Stimulated activated CD8-positive, alpha-beta memory T cell treated with anti-CD3 and anti-CD28 coated beads, Interleukin-15, amount 100 ng/mL, for 4 hours (primary cell): ENCODE measurements at places on chromosomes 5 and 9.

GRCh38 chr9:105311306-105311705 is 66.9 kb downstream of the SLC44A1 start:
- DNase-seq: no peak

- DNase-seq: no peak
Observed at GRCh38 chr9:3403315-3403714, 122.5 kb downstream of the RFX3 start.

DNA sequence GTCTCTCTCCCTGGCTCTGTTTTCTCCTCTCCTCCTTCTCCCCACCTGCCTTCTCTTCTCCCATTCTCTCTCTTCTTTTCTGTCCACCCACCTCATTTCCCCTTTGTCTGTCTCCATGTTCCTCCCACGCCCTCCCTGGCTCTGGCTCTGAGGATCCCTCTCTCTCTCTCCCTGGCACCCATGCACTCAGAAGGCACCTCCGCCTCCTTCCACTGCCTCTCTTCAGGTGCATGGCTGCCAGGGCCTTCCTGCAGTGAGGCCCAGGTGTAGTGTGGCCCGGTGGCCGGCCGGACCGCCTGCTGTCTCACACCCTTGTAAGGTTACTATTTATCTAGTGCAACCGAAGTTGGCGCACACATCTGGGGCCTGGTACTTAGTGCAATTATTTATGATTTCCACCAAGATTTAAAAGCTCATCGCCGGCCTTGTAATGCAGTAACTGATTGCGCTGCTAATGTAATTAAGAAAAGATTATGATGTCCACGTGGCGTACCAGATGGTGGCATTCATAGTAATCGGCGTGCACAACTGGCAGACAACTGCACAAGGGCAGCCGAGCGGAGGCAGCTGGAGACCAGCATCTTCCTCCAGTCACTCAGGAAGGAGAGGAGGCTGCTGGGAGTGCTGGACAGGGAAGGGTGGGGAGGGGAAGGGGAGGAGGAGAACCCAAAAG is 50.4 kb upstream of the MVB12B start:
- no peak for DNase-seq

GRCh38 chr9:107137495-107138202 is 145.4 kb upstream of the RAD23B start:
- no peak for DNase-seq

DNA sequence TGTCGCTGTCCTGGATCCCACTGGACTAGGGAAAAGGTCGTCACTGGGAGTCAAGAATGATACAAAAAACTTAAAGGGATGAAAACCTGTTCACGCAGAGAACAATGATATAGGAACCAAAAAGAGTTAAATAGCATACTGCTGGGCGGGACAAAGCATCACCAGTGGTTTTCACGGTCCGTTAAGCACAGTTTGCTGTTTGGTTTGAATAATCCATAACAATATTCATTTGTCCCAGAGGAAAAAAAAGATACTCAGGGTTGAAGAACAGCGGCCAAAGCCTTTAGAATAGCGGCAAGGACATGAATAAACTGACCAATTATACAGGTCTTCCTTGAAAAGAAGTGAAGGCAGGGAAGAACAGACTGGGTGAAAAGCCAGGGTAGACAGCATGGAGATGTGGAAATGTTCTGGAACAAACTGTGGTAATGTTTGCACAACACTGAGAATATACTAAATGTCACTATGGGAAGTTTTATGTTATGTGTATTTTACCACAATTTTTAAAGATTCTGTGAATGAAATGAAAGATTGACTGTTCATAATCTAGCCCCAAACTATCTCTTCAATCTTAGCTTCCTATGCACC is 60.8 kb downstream of the MTMR12 start:
- DNase-seq: no peak

- no peak for DNase-seq
Observed at GRCh38 chr5:73136055-73136562, 15.7 kb downstream of the TMEM171 start.

DNA sequence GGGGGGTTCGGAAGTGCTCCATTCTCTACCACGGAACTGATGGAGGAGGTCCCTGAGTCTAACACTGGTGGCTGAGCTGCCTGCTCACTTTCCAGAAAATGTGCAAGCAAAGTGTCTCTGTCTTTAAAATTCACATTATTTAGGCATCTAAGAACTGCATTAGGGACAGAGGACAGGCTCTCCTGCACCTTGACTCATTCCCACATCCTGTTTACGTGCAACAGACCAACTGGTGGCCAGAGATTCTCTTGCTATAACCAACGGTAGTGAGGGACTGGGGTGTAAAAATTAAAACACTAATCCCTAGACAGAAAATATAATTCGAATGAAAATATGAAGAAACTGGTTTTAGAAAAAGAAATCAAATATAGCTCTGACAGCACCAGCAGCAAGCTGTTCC is 320.9 kb downstream of the IRX2 start:
- DNase-seq: no peak

- DNase-seq: no peak
Observed at GRCh38 chr5:172791726-172792445, 20.9 kb upstream of the DUSP1 start.

- no peak for DNase-seq
Observed at GRCh38 chr5:138604176-138604785, 29.1 kb upstream of the HSPA9 start.

- DNase-seq: no peak
Observed at GRCh38 chr9:111622626-111623025, 8.5 kb upstream of the DNAJC25 start.

DNA sequence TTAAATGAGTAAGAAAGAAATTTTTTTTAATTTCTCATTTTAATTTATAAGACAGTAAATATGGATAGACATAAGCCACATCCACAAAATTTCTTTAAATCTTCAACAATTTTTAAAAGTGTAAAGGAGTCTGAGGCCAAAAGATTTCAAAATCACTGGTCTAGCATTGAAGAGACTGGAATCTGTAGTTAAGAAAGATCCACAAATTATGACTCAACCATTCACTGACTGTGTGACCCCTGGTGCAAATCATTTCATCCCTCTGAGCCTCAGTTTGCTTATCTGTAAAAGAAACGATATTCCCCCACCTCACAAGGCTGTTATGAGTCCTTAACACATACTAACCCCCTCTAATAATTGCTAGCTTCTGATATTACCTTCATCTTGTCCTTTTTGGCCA is 98.5 kb downstream of the EBF1 start:
- DNase-seq: no peak

DNA sequence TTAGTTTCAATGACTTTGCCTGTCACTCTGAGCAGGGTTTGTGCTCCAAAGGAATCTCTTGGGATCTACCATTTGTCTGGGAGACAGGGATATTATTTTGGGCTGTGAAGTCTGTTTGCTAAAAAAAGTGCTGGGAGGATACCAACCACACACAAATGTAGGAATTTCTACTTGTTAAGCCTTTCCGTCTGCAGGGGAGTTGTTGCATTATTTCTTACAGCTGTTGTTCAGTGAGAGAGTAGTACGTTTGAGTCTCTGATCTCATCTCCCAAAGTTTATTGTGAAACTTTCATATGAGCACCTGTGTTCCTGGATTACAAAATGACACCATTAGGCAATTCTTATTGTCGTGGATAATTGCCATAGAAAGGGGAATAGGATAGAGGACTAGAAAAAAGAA is 78.3 kb upstream of the SEMA6A start:
- DNase-seq: no peak

DNA sequence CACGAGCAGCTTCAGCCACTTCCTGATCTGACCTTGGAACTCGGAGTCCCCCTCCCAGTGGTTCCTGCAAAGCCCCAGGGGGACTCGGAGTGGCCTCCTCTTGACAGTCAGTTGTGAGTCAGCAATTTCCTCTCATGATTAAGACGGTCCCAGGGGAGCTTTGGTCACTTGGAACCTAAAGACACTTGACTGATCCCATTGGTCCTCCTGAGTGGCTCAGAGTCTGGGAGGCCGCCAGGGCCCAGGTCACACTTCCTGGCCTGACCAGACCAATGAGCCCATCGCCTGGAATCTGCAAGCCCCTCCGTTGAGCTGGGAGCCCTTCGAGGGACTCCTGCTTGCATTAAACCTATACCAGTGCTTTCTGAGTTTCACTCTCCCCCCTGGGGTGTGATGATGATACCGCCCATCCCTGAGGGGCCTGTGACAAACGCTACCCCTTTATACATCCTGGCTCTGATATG is 29.1 kb downstream of the TSPAN17 start:
- no peak for DNase-seq

DNA sequence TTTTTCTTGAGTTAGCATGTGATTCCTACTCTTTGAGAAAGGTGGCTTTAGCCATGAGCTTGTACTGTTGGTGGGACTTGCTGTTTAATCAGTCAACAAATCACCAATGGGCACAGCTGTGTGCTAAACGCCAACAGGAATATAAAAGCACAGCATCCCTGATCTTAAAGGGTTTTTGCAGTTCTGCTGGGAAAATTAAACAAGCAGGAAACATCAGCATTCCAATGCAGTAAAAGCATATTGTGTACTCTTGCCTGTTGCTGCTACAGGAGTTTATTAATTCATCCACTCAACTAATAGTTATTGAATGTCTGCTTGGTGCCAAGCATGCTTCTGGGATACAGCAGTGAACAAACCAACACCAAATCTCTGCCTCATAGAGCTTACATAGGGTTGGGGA is 27.4 kb upstream of the F2RL1 start:
- DNase-seq: no peak

- DNase-seq: no peak
Observed at GRCh38 chr5:103646698-103647614, 84.4 kb upstream of the NUDT12 start.

DNA sequence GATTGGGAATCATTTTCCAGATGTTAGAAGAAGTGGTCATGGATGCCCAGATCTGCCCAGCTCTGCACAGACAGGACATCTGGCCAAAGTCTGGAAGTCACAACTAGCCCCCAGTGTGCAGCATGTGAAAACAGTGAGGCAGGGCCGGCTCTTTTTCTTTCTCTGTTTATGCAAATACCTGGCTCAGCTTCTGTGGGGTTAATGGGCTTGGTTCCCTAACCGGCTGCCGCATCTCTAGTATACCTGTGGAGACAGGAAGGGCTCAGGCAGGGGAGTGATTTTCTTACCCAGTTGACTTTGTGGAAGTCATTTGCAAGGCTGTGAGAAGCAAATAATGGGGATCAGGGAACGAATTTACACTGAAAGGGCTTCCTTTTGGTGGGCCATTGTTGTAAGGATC is 254.8 kb upstream of the PANK3 start:
- no peak for DNase-seq

DNA sequence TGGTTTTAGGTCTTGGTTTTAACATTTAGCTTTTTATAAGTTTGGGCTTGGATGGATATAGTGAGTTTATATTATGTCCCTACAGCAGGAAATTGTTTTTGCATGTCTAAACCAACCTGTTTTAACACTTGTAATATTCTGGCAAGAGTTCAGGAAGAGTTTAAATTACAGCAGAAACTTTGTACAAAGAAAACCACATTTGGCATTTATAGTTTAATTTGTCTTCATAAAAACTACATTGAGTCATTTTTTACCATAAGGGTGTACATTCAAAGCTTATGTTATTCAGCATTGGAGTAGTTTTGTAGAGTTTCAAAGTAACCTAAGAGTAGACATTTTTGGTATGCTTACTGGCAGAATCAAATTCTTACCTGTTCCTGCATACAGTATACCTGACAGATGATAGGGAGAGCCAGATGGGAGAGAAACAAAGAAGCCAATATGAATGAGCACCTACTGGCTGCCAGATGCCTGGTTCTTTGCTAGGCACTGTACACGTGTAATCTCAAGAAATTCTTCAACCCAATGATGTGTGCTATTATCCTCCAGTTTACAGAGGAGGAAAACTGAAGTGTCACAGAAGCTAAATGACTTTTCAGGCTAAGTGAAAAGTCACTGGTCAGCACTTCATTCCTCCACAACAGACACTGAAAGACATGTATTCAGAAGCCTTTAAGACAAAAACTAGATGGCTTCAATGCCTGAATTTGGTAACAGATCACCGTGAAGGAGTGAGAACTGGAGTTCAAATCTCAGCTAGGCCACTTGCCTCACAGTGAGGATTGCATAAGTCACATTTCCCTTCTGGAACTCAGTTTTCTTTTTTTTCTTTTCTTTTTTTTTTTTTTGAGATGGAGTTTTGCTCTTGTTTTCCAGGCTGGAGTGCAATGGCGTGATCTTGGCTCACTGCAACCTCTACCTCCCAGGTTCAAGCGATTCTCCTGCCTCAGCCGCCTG is 25.9 kb upstream of the ECM2 start:
- no peak for DNase-seq

DNA sequence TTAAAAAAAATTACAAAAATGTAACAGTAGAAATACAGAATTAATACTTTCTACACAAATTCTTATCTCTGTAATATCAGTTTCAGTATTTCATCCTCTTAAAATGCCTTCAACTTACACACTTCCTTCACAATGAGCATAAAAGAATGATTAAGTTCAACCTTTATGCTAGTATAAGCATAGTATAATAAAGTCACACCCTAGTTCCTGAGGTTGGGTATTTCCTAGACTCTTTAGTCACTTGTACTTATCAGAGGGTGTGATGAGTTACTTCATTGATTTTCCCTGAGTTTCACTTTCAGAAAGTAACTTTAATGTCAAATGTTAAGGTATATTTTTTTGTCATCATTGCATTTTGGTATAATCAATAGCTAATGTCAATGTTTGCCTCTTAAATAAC is 302.4 kb downstream of the PDE4D start:
- DNase-seq: no peak

- DNase-seq: no peak
Observed at GRCh38 chr5:181052672-181053487, 12.8 kb downstream of the BTNL9 start.

DNA sequence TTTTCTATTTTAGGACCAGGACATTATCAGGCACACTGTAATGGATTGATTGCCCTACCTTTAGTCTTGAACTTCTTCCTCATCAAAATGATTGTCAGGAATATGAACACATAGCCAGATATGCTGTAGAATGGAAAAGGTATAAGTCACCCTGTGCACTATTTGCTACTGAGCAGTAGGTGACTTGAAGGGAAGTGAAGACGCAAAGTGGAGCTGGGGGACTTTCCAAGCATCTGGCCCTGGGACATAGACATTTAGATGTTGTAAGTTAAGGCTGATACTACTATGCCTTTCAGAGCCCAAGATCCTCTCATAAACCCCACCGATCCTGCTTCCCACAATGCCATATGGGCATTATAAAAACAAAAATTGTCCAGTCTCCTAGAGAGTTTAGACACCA is 174.5 kb downstream of the DOCK8 start:
- no peak for DNase-seq

DNA sequence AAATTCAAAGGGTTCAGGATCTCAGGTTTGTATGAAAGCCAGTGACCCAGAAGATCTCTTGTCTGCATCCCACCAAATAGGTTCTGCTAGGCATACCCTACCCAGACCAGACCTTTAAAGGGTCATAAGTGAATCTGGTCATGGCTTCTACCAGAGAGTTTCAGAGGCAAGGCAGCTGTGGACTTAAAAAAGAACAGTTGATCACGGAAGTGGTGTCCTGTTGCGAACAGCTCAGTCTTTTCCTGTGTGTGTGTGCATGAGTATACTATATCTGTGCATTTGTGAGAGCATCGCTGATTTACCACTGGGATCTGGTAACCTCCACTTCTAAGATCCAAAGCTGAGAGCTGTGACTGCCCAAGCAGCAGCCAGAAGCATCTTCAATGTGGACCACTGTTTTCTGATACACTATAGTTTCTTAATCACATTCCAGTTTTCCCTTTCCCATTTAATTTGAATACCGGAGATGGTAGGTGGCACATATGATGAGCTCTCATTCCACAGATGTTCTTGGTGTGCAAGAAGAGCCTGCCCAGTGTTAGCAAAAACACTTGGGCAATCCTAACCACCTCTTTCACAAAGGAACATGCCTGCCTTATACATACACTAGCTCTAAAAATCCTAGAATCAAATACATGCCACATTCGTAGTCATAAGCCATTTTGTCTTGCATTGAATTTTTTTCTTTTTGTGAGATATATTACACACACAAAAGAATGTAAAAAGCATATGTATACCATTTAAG is 36.2 kb upstream of the OR2S2 start:
- no peak for DNase-seq
